ENCODE measurements at places on chromosomes 3 and 15. TPM values are rescaled to one million over a fixed set of nuclear protein-coding genes. Genes with fewer than 3 reads are reported as not detected.

Gene RPSA
- 1,162 TPM for total RNA-seq

- no peak for DNase-seq
Observed at GRCh38 chr3:52004906-52005395, 9.3 kb upstream of the RPL29 start.

- no peak for DNase-seq
Observed at GRCh38 chr3:65836047-65836446, 202.7 kb downstream of the MAGI1 start.

Gene GOLGA8A
- 167 TPM for total RNA-seq

- no peak for DNase-seq
Observed at GRCh38 chr15:101397521-101398003, 91.9 kb downstream of the PCSK6 start.

DNA sequence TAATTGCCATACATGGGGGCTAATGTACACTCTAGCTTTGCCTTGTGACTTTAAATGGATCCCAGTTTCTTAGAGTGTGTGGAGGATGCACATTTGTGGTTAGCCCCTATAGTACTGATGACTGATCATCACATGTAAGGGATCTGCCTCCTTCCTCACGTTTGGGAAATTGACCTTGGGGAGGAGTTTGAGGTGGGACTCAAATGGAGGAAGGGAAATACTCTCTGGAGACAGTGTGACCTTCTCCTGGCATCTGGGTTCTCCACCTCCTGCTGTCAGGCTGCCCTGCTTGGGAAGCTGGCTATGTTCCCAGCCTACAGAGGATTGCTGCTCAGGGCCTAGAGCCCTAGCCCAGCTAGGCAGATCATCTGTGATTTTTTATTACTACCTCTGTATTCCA lies 48.7 kb downstream of the PPM1L start:
- peak; percentile 78 for DNase-seq

DNA sequence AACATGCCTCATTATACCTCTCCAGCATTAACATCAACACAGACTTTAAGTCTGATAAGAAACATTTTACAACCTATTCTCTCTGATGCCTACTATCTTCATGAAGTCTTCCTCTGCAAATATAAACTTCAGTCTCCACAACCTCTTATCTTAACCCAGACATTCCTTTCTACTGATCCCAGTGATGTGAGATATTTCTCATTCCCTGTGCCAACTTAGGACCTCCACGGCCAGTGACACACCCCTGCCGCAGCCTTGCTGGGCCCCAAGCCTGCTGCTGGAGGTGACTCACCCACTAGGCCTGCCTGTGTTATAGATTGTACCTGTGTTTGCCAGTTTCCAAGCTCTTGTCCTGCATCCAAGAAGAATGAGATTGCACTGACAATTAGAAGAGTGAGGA lies 734.5 kb upstream of the CADM2 start:
- DNase-seq = no peak

- DNase-seq = no peak
Observed at GRCh38 chr3:79339846-79340245, 428.0 kb downstream of the ROBO1 start.

Gene EXD1
- not detected for total RNA-seq

DNA sequence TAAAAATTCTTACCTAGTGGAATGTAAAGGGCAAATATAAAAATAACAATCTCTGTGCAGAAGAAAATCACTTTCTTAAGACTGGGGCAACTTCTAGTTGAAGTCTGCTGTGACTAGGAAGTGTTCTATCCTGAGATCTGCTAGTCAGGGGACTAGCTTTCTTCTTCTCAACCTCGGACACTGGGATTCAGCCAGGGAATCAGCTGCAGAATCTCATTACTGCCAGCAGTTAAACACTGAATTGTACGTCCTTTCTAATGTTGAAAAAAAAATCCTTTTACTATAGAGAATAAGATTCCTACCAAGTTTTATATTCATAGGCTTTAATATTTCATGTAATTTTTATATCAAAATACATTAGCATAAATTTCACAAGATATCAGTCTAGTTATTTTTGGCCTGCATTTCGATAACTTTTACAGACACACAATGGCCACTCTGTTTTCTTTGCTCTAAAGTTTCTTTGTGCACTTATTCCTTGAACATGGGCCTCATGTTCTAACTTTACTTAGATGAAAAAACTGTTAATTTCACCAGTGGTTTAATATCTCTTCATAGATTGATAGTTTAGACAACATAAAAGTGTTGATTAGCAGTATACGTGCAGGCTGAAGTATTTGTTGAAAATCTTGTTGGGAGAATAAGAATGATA lies 2.6 kb upstream of the NEO1 start:
- no peak for DNase-seq

DNA sequence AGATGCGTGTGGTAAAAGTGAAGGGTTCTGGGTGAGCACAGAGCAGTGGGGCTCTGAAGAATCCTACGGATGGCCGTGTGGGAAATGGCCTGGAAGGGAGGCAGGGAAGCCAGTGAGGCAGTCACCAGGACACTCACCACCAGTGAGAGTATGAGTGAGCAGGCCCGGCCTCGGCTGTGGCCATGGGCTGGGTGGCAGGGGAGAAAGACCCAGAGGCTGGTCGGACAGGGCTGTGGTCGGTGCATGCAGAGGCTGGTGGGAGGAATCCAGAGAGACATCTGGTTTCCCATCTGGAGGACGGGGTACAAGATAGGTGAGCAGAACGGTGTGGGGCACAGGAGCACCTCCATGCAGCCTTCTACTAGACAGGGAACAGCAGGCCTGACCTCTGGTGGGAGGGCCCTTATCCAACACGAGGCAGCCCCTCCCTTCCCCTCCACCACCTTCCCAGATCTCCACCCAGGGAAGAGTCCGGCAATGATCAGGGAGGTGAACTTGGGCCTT lies 10.1 kb downstream of the PCSK6 start:
- no peak for DNase-seq

Gene PLA2G4D
- total RNA-seq = not detected

DNA sequence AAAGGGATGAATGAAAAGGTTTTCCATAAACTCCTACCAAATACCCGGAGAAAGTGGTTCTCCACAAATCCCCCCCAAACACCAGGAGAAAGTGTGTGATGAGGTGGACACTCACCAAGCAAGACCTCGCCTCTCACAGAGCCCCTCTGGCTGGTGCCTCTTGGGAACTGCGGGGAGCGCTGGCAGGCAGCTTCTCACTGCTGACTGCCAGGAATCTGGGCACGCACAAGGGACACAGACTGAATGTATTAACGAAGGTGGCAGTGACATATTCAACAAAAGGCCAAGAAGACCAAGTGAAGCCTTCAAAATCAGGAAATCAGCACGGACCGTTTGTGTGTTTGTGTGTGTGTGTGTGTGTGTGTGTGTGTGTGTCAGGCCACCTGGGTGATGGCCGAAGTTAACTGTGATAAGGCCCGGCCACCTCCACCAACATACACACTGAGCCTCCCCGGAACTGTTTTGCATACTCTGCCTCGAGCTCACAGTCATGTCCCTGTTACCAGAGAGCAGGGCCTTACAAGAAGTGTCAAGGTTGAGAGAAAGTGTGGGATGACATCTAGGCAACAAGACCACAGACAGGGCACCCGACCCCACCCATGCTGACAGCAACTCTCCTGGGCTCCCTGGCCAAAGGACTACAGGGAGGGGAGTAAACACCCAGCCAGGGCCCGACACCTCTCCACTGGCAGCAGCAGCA lies 18.0 kb downstream of the ATP10A start:
- no peak for DNase-seq

Gene PRTG
- total RNA-seq = 146 TPM

DNA sequence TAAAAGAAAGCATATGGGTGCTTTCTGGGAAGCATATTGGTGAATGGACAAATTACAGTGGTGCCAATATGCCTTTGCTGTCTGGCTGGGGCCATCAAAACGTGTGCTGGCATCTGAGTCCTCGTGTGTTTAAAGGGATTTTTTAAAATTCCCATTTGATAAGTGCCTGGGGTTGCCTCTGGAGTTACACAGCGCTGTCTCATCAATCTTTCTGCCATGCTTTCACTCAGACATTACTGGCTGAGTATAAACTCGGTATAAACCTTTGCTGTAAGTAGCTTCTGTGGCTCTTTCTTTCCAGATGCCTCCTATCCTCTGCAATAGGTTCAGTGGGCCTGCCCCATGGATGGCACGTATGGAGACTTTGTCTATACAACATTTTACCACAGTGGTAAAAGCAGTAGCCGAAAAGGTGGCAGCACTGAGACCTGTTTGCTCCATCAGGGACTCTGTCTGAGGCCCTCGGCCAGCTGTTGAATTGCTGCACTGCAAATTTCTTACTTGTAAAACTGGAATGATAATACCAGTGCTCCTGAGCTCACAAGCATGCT lies 195.5 kb downstream of the LPP start:
- DNase-seq = no peak

Gene CCDC39
- 0.27 TPM for total RNA-seq

DNA sequence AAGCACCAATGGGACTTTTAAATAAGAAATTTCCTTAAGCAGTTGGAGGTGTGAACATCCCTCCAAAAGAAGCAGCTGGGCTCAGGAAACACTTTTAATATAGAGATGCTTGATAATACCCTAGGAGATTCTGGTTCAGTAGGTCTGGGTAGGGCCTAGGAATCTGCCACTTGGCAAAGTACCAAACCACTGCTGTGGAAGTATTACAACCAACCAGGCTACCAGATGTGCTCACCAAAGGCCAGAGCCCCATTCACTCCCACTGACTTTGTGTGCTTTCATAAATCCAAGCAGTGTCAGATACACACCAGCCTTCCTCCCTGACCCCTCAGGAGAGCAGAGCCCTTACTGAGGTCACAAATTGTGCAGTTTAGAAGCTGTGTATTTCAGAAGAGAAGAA lies 162.6 kb downstream of the CCNL1 start:
- DNase-seq = peak; percentile 2

Gene ZNF860
- total RNA-seq = 0.67 TPM

DNA sequence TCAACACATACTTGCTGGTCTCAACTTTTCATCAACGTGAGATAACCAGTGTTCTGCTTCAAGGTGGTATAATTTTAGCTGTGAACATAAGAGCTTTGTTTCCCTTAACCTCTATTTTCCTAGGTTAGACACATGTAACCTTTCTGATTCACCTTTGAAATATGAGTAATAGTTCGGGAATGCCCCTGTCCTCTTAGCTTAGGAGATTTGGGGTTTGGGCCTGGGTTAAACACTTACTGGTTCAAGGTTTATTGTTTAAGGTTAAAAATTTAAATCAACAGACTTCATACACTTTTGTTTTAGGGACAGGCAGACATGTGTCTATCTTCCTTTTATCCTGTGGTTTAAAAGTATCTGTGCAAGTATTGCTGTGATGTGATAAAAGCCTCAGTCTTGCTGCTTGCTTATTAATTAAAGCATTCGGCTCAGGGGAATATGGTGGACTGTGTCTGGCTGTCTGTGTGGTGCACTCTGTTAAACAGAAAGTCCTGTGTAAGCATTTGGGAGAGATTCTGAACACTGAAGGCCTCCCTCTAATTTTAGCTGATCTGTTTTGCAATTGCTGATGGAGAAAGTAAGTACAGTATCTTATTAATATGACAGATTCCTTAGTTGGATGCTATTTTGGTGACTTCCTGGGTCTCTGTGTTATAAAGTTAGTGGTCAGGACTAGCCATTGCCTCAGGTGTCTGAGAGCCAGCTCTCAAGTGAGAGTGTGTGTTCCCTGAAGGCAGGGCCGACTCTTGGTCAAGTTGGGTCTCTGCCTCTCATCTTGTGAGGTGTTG lies 81.8 kb downstream of the USP13 start:
- no peak for DNase-seq

Gene SPINK8
- total RNA-seq = not detected

Gene C3orf38
- 23.8 TPM for total RNA-seq

DNA sequence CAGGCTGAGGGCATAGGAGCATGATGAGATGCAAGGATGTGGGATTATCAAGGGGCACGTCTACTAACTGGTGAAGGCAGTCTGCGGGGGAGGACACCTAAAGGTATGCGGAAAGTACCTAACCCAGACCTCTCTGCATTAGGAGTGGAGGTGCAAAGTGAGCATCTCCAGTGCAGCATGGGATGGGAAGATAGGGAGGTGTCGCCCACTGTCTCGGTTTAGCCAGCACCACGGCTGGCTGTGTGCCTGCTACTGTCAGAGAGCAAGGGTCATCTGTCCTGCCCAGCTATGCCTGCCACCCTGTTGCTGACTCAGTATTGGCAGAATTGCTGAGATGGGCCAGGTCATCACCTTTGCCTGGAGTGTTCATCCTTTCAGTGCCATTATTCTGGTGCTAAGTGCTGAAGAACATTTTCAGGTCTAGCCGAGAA lies 40.1 kb downstream of the OXNAD1 start:
- DNase-seq = no peak

Gene FES
- total RNA-seq = 34.7 TPM

- DNase-seq = no peak
Observed at GRCh38 chr3:61199843-61200242, 51.4 kb downstream of the FHIT start.

GRCh38 chr3:58215317-58216025 lies 4.7 kb upstream of the DNASE1L3 start:
- DNase-seq = no peak

GRCh38 chr3:142787719-142788118 lies 63.9 kb downstream of the TRPC1 start:
- DNase-seq = no peak

DNA sequence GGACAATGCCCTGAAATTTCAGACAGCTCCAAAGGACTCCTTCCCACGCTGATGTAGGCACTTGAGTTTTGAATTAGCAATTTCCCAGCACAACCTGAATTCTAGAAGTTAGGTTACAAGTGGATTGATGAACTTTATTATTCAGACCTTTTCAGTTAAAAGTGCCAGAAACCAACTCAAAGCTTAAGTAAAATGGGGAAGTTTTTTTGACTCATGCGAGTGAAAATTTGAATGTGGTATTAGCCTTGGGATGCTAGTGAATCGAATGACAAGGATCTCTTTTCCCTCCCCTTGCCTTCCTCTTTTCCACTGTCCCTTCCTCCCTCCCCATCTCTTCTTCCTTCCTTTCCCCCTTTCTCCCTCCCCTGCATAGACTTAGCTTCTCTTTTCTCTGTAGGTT lies 295.1 kb upstream of the PROK2 start:
- no peak for DNase-seq

- DNase-seq = no peak
Observed at GRCh38 chr3:107394502-107394901, 17.3 kb downstream of the CCDC54 start.

DNA sequence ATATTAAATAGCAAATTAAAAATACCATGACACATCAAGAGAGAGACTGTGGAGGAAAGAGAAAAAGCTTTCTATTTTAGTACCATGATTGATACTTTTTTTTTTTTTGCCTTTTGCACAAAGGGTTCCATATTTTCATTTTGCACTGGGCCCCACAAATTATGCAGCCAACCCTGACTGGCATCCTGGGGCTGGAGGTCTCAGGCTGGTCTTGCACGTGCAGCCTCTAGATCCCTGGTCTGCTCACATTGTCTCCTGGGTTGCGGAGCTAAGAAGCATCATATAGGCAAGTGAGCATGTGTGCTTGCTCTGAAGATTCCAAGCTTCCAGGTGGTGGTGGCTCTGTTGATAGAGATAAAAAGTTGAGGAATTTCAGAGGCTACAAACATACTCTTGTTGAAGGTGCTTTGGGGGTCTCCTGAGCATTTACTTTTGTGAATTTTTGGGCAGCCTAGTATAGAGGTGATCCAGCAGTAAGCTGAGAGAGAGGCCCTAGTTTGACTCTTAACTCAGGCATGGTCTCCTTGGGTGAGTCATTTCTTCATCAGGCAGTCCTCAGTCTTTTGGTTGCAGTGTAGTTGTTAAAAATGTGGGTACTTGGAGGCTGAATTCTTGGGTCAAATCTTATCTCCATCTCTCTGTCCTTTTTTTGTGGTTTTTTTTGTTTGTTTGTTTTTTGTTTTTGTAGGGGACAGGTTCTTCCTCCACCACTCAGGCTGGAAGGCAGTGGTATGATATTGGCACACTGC lies 31.3 kb downstream of the SMAD3 start:
- DNase-seq = no peak

- peak; percentile 76 for DNase-seq
Observed at GRCh38 chr15:29674661-29675533, 147.4 kb downstream of the TJP1 start.

Gene STRIT1
- total RNA-seq = not detected

All from thyroid gland (tissue), 4 donors.